ENCODE measurements at places on chromosomes 7 and 10.

GRCh38 chr10:86876748-86877147 lies 80.7 kb downstream of the MMRN2 start:
- no peak for DNase-seq

- DNase-seq: no peak
Measured at GRCh38 chr7:51077316-51077986, 239.2 kb downstream of the COBL start.

DNA sequence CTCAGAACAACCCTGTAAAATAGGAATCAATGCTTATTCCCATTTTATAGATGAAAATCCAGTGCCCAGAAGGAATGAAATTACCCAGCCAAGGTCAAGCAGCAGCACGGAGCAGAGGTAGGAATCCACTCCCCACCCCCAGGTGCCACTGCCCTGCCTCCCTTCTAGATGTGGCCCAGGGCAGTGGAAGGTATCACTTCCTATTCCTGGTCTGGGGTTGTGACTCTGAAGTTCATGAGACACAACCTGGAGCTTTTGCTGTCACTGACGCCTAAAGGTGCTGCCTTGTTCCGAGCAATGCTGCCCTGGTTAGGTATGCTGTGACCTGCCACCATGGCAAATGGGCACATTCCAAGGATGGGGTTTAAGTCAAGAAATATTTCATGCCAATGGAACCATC lies 53.6 kb downstream of the PIK3AP1 start:
- DNase-seq: no peak

GRCh38 chr10:35306852-35307251 lies 29.5 kb upstream of the CCNY start:
- DNase-seq: no peak

DNA sequence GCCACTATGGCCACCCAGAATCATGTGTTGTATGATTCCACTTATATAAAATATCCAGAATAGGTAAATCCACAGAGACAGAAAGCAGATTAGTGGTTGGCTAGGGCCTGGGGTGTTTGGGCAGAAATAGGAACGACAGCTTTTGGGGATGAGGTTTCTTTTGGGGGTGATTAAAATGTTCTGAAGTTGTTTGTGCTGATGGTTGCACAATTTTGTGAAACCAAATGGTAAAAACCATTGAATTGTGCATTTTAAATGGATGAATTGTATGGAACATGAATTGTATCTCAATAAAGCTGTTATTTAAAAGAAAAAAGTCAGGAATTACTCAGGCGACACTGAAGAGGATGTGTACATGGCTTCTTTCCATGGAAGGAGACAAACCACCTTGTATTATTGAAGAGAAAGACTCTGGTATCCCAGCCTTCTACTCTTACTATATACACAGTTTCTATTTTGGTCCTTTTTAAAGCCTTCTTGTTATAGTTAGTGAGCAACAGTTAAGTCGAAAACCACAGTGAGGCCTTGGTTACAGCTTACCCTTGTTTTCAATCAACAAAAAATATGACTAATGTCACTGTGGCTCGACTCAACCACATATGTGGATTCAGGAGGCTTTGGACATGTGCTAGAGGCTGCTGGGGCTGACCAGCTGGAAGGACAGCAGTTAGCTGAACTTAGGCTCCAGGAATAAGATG lies 57.1 kb upstream of the KMT2E start:
- peak; percentile 24 for DNase-seq
